Omental fat pad (tissue), 4 donors: ENCODE measurements at places on chromosomes 5 and 9. TPM values are rescaled to one million over a fixed set of nuclear protein-coding genes. Genes with fewer than 3 reads are reported as not detected.

The BHMT2 gene
- 26.4 TPM for total RNA-seq

The SLC6A3 gene
- 0.50 TPM for total RNA-seq

The PRR16 gene
- 8.4 TPM for total RNA-seq

The OR13C3 gene
- not detected for total RNA-seq

The INSL4 gene
- not detected for total RNA-seq

The SV2C gene
- total RNA-seq = 0.16 TPM

The GFI1B gene
- not detected for total RNA-seq

The SUSD3 gene
- total RNA-seq = 6.8 TPM

The ADGRD2 gene
- total RNA-seq = not detected

The MLANA gene
- total RNA-seq = not detected

The GAS1 gene
- total RNA-seq = 109 TPM

The UNC5A gene
- total RNA-seq = not detected

The HDHD3 gene
- 12.6 TPM for total RNA-seq

The RFX3 gene
- 11.3 TPM for total RNA-seq

The PCDHA4 gene
- total RNA-seq = 0.60 TPM

The SLC6A7 gene
- not detected for total RNA-seq

The MARCOL gene
- total RNA-seq = not detected

The IPO11 gene
- 25.7 TPM for total RNA-seq

The LHX6 gene
- total RNA-seq = 9.8 TPM

The OR1L1 gene
- not detected for total RNA-seq

The IFNK gene
- not detected for total RNA-seq

The ECPAS gene
- total RNA-seq = 92.8 TPM

The ANKRD18B gene
- not detected for total RNA-seq

The MYO10 gene
- total RNA-seq = 21.5 TPM

The FSD1L gene
- 2.9 TPM for total RNA-seq

The PCDHGC3 gene
- total RNA-seq = 83.1 TPM

The TMEM252 gene
- total RNA-seq = not detected

The TMEFF1 gene
- total RNA-seq = 2.4 TPM

The TGFBI gene
- total RNA-seq = 194 TPM
